NCI-H2029 (cell line): ENCODE measurements at places on chromosomes 1 and 21.

- no peak for DNase-seq
Measured at GRCh38 chr1:41842326-41842725, 76.4 kb downstream of the HIVEP3 start.

- no peak for DNase-seq
Measured at GRCh38 chr1:22773981-22774832, 63.6 kb downstream of the EPHB2 start.

- no peak for DNase-seq
Measured at GRCh38 chr1:29311352-29312030, 75.2 kb downstream of the PTPRU start.

GRCh38 chr1:62613325-62613727 is 16.0 kb downstream of the ANGPTL3 start:
- DNase-seq: no peak

DNA sequence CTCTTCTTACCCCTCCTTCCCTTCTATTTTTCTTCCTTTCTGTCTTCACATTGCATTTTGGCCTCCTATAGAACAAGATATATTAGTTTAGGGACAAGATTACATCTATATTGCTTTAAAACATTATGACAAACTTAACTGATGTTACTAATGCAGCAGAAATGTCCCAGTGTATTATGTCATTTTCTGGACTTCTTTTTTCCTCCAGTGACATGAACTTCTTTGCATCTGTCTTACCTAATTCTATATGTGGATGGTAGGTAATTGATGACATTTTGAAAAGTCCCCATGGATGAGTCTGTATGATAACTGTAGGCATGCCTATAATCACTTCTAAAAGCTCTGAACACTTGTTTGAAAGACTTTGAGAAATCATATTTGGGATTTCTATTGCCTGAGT is 89.5 kb downstream of the FNBP1L start:
- DNase-seq: no peak

DNA sequence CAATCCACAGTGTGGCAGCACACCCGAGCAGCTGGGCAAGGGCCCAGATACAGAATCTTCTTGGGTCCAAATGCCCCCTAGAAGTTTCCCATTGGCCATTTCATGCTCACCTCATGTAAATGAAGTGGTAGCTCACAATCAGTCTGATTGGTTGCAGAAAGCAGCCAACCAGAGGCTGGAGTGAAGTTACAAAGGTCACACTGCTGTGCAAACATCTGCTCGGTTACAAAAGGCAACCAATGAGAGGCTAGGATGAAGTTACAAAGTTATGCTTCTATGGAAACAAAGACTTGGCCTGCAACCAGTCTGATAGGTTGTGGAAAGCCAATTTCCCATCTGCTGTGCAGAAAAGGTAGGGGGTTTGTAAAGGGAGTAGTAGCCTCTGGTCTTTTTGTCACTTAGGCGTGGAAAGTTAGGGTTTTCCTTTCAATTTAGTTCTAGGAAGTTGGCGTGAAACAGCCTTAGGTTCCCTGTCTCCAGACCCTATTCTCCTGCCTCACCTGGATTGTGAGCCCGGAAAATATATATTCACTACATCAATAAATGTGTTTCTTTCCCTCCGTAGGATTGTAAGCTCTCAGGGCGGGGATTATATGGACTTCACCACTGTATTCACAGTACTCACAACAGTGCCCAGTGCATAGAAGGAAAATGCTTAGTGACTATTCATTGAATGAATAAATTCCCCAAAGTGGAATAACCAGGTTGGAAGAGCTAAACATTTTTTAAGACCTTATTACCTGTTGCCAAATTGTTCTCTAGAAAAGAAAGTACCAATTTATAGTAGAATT is 91.9 kb downstream of the URB2 start:
- DNase-seq: no peak

GRCh38 chr1:197736685-197737084 is 38.6 kb downstream of the DENND1B start:
- DNase-seq: no peak

DNA sequence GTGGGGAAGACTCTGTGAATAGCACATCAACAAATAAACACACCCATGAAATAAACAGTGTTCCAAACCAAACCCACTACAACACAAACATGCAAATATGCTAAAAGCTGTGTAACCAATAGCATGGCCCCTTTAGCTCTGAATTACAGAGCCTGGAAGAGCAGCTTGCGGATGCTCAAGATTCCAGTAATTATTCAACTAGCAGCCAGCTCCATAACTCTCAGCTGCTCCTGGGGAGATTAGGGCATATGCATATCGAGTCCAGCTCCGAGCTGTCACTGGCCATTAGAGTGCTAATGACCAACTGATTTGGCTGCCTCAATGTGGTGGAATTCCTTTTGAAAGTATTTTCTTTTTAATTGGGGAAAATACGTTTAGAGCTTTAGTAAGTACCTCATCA is 207.1 kb downstream of the HHAT start:
- no peak for DNase-seq

GRCh38 chr1:81340239-81340638 is 460.5 kb upstream of the ADGRL2 start:
- no peak for DNase-seq

DNA sequence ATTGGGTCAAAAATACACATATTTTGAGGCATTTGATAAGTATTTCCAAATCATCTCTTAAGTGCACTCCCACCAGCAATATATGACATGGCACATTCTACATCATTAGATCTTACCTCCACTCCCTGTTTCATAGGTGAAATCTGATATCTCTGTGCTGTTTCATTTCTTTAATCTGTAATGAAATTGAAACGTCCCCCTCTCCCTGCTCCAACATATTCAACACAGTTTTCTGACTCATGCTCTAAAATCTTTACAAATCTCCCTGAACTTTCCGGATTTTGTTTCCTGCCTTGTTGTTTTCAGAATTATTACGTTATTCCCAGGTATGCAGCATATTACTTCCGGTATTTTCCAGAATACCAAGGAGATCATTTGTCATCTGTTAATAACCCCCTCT is 66.1 kb upstream of the AKT3 start:
- no peak for DNase-seq

- no peak for DNase-seq
Measured at GRCh38 chr1:17615157-17615556, 75.7 kb downstream of the ARHGEF10L start.

GRCh38 chr1:215132156-215132555 is 49.6 kb downstream of the KCNK2 start:
- DNase-seq: no peak

GRCh38 chr1:9253004-9253403 is 18.4 kb downstream of the H6PD start:
- DNase-seq: no peak

DNA sequence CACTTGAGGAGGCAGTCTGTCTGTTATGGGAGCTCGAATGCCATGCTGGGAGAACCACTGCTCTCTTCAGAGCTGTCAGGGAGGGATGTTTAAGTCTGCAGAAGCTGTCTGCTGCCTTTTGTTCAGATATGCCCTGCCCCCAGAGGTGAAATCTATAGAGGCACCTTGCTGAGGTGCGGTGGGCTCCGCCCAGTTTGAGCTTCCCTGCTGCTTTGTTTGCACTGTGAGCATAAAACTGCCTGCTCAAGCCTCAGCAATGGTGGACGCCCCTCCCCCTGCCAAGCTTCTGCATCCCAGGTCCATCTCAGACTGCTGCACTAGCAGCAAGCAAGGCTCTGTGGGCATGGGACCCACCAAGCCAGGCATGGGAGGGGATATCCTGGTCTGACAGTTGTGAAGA is 247.5 kb downstream of the LMX1A start:
- DNase-seq: peak; percentile 0

DNA sequence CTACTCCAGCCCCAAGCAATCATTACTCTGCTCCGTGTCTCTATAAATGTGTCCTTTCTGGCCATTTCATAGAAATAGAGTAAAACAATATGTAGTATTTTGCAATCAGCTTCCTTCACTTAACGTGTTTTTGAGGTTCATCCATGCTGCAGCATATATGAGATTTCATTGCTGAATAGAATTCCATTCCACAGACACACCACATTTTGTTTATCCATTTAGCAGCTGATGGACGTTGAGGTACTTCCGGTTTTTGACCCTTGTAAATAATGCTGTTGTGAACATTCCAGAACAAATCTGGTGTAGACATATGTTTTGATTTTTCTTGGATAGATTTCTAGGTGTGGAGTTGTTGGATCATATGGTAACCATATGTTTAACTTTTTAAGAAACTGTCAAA is 30.7 kb downstream of the ADAM30 start:
- no peak for DNase-seq

DNA sequence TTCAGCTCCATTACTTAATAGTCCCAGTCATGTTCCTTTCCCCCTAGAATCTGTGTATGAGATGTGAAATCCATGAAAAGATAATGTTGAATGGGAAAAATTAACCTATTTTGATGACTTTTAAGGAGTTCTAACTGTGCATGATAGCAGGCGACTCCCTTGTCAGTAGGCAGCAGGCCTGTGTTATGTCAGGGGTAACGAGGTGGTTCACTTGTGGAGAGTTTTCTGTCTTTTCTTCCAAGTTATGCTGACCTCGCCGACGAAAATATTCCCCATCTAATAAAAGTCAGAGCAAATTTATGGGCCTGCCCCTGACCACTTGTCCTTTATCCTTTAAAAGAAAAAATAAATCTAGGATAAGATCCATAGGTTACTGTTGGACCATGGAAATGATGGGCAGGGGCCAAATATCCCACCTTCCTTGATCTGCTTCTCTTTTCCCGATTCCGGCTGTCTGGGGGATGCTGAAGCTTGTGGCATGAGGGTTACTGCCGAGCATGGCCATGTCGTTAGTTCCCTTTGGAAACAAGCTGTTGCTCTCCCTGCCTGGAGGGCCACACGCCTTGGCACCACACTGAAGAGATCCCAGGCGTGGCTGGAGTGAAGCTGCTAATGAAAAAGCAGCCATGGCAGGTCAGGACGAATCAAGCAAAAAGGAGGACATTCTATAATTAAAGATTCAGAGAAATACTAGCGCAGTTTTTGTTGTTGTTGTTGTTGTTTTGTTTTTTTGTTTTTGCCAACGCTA is 93.8 kb downstream of the ROR1 start:
- DNase-seq: no peak

GRCh38 chr1:248886237-248886895 is 19.7 kb upstream of the PGBD2 start:
- no peak for DNase-seq

- no peak for DNase-seq
Measured at GRCh38 chr1:166017395-166017794, 149.4 kb downstream of the FAM78B start.

DNA sequence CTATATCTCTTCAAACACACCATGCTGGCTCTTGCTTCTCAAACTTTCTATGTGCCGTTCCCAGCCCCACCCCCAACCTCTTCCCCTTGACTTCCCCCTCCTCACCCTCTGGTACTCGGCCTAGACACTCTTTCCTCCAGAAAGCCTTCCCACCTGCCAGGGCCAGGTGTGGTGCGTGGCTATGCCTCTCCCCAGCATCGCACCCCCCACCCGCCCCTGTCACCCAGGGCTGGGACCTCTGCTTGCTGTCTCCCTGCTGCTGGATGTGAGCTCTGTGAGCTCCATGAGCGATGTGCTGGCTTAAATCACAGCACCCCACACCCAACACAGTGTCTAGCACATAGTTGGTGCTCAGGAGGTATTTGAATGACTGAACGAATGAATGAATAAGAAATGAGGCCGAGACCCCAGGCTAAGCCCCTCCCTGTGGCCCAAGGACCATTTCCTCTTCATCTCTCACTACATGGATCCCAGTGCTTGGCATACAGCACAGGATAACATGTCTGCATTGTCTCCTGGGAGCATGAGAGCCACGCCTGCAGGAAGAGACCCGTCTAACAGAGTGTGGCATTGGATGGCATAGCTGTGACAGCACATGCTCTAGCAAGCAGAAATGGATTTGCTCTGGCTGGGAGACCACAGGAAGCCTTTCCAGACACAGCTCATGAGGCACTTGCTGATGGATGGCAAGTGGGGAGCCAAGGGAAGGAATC is 19.7 kb downstream of the TNNT2 start:
- no peak for DNase-seq

GRCh38 chr1:162629077-162629627 is 3.1 kb upstream of the DDR2 start:
- no peak for DNase-seq

DNA sequence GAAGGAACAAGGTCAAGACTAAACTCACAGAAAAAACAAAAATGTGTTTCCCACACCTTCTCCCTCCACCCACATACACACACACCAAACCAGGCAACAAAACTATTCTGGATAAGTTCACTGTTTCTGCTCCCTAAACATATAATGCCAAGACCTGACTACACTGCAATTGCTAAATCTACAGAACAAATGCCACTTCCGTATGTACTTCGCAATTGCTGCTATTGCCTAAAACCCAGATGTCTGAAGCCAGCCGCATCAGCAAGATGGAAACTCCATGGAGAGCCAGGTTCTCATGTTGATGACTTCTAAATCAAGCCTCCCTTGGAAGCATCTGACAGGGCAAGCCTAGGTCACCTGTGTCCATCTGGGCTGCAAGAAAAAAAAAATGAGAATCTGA is 8.3 kb upstream of the AIM2 start:
- DNase-seq: no peak
